Adipocyte (in vitro differentiated cells): ENCODE measurements at places on chromosomes 3 and 15.

DNA sequence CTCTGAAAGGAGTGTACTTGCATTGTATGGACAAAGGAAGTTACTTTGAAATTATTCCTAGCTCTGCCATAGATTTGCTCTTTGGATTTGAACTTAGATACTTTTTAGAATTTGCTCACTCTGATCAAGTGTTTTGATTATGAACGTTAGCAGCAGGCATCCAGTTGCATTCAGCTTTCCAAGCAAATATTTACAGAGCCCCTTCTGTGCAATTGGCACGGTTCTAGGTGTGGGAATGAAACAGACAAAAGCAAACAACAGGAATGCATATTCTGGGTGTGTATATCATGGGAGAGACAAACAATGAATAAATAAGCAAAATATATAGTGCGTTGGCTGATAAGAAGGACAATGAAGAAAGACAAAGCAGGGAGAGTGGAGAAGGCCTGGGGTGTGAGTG is 125.5 kb upstream of the ADAMTS9 start:
- no peak for DNase-seq

- DNase-seq: peak; percentile 69
Observed at GRCh38 chr3:134517791-134518190, 31.9 kb downstream of the CEP63 start.

DNA sequence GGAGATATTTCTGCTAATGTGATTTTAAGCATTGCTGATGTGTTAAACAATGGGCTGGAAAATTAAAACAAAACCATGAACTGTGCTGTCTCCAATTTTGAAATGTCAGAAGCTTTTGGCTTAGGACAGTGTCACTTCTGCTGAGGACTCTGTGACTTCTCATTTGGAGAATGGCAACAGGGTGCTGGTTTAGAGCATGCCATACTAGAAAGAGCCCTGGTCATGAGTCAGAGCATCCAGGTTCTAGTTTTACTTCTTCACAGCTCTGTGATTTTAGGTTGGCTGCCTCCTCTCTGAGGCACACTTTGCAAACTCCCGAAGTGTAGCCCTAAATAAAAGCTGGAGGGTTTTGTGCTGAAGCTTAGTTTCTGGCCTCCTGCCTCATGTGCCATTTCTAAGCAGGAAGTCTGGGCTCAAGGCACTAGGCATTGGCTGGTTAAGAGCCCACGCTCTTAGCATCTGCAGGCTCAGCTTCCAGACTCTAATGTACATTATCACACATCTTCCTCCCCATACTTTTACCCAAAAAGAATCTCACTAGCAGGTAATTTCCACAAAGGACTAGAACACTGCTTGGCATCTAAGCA is 193.8 kb downstream of the CNTN3 start:
- DNase-seq: no peak

DNA sequence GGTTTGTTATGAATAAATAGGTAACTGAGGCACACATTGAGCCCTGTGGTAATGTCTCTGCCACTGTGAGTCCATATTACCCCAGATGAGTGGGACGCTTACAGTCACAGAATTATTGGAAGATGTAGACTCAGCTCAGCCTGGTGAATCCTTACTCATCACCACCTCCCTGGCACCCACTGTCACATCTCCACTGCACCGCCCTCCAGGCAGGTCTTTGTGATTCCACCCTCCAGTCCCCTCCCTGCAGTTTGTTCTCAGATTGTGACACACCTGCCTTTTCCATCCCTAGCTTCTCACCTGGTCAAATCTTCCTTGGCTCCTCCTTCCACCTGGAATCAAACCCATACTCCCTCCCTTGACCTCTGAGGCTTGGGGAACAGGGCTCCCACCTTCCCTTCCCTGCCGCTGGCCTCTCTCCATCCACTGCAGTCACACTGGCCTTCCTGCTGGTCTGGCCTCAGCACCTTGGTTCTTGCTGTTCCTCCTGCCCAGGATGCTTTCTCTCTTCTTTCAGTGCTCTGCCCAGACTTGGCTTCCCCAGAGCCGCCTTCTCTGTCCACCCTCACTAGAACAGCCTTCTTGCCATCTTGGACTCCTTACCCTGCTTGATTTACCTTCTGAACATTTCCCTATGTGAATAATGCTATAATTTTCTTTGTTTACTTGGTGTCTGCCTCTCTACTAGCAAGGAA is 9.4 kb downstream of the SLC6A20 start:
- no peak for DNase-seq

- DNase-seq: no peak
Observed at GRCh38 chr15:26166429-26166828, 303.3 kb upstream of the ATP10A start.
